ENCODE measurements at places on chromosomes 5 and 9.

GRCh38 chr5:38666668-38667498 is 110.4 kb upstream of the LIFR start:
- DNase-seq, result peak; percentile 8

GRCh38 chr9:119836036-119836435 is 466.8 kb upstream of the BRINP1 start:
- DNase-seq, result no peak

- no peak for DNase-seq
Measured at GRCh38 chr5:14054111-14054854, 88.9 kb upstream of the TRIO start.

- peak; percentile 62 for DNase-seq
Measured at GRCh38 chr5:10856683-10857337, 95.8 kb upstream of the DAP start.

- no peak for DNase-seq
Measured at GRCh38 chr9:74861773-74862474, 25.8 kb downstream of the TRPM6 start.

GRCh38 chr9:16918920-16919319 is 48.5 kb upstream of the BNC2 start:
- no peak for DNase-seq

DNA sequence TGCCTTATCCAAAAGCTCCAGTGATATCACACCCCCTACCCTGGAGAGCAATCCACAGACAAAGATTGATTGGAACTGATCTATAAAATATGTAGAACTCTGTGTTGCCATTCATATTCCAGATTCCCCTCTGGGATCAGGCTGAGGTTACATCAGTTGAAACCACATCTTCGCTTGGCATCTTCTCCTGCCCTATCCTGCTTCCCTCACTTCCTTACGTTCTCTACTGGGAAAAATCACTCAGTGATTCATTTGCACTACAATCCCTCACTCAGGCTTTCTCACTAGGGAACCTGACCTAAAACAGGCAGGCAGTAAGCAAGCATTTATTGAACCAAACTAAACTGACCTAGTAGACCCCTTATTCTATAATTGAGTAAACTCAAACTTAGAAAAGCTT is 111.7 kb downstream of the ESM1 start:
- no peak for DNase-seq

Measured in stimulated activated naive CD8-positive, alpha-beta T cell treated with anti-CD3 and anti-CD28 coated beads, Interleukin-15, Interleukin-2, amounts not matched to agents 100 U/mL and 50 U/mL, for 24 hours (primary cell).